ENCODE measurements at places on chromosomes 1 and 21. TPM values are rescaled to one million over a fixed set of nuclear protein-coding genes. Genes with fewer than 3 reads are reported as not detected.

PODN gene
- not detected for total RNA-seq

SMCP gene
- not detected for total RNA-seq

KLHDC8A gene
- 9.6 TPM for total RNA-seq

DYNLT4 gene
- total RNA-seq = not detected

MCOLN2 gene
- total RNA-seq = 2.5 TPM

TBX19 gene
- total RNA-seq = 0.29 TPM

SPRR2D gene
- total RNA-seq = not detected

CLCN6 gene
- 6.8 TPM for total RNA-seq

LORICRIN gene
- not detected for total RNA-seq

PHLDA3 gene
- 53.9 TPM for total RNA-seq

HTR6 gene
- total RNA-seq = not detected

HEYL gene
- total RNA-seq = 0.14 TPM

PPM1J gene
- 7.7 TPM for total RNA-seq

CELA2B gene
- not detected for total RNA-seq

NBPF15 gene
- 13.7 TPM for total RNA-seq

SPRR3 gene
- total RNA-seq = not detected

VTCN1 gene
- total RNA-seq = 4.3 TPM

ANGEL2 gene
- total RNA-seq = 27.4 TPM

HHAT gene
- 10.9 TPM for total RNA-seq

SDC3 gene
- 25.6 TPM for total RNA-seq

C1orf21 gene
- total RNA-seq = 4.0 TPM

ZNF281 gene
- total RNA-seq = 17.4 TPM

TDRD5 gene
- total RNA-seq = 0.06 TPM

NUCKS1 gene
- total RNA-seq = 92.5 TPM

NUDT4B gene
- total RNA-seq = 30.9 TPM

CAPN2 gene
- 281 TPM for total RNA-seq

PGLYRP4 gene
- total RNA-seq = not detected

SERPINC1 gene
- not detected for total RNA-seq

SAMD13 gene
- 0.94 TPM for total RNA-seq

S100A1 gene
- total RNA-seq = 16.5 TPM

MYOC gene
- total RNA-seq = not detected

TESK2 gene
- total RNA-seq = 2.9 TPM

CHI3L1 gene
- total RNA-seq = 0.86 TPM

SLAMF9 gene
- not detected for total RNA-seq

All from epithelial cell of proximal tubule (primary cell).